ENCODE measurements at places on chromosomes 1 and 21.

DNA sequence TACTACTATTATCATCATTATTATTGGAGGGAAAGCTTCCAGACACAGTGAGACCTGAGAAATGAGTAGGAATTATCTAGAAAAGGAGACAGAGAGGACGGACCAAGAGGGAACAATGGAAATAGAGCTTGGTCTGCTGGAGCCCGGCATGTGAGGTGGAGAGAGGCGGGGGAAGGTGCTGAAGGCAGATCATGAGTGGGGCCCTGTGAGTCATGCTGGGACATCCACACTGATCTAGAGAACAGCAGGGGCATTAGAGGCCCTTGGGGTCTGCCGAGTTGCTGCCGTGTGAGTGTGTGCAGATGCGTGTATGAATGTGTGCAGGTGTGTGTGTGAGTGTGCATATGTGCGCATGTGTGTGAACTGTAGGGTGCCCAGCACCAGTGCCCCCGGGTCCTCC is 65.7 kb downstream of the TMCO4 start:
- DNase-seq = no peak

DNA sequence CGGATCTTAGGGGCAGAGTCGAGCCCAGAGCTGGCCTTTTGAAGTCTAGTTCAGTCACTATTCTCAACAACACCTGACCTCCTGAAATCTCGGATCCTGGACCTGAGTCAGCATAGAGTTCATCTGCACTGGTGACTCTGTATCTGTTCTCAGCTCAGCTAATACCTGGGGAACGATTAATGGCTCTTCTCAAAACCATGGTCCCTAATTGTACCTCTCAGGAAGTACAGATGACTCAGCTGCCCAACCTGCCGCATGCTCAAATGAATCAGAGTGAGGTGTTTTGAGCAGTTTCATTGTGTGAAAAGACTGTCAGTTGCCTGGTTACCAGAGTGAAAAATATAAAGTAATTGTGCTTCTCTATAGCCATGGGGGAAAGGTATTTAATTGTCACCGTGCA is 89.2 kb downstream of the SLC35F3 start:
- DNase-seq = no peak

DNA sequence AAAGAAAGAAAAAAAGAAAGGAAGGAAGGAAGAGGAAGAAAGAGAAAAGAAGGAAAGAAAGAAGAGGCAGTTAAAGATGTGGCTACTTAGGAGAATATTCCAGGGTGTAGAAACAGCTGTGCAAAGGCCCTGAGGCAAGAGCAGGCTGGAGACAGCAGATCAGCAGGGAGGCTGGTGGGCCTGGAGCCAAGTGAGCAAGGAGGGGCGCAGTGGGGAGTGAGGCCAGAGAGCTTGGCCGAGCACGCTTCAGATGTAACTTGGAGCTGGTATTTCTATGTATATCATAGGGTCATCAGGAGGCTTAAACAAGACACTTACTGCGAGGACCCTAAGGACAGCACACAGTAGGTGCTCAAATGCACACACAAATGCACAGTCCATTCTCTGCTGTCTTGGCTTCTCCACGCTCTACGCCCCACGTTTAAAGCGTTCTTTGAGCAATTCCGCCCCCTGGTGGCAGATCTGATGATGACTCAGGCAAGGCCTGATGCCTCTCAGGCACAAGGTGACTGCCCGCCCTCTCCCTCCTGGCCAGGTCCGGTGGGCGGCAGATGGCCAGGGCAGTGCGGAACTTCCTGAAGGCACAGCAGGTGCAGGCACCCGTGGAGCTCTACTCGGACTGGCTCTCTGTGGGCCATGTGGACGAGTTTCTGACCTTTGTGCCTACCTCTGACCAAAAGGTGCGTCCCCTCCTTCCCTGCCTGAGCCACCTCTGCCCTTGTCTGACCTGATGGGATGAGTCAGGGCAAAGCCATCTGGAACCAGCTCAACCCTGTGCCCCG is 11.9 kb upstream of the PADI3 start:
- DNase-seq = peak; percentile 91

GRCh38 chr1:25902462-25902861 is 3.8 kb downstream of the STMN1 start:
- peak; percentile 74 for DNase-seq

DNA sequence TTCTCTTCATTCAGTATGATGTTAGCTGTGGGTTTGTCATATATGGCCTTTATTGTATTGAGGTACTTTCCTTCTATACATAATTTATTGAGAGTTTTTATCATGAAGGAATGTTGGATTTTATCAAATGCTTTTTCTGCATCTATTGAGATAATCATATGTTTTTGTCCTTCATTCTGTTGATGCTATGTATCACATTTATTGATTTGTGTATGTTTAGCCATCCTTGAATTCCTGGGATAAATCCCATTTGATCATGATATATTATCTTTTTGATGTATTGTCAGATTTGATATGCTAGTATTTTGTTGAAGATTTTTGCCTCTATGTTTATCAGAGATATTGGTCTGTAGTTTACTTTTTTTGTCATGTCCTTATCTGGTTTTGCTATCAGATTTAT is 20.9 kb upstream of the GPR161 start:
- DNase-seq = no peak

GRCh38 chr1:203673550-203674411 is 47.1 kb downstream of the ATP2B4 start:
- peak; percentile 47 for DNase-seq

DNA sequence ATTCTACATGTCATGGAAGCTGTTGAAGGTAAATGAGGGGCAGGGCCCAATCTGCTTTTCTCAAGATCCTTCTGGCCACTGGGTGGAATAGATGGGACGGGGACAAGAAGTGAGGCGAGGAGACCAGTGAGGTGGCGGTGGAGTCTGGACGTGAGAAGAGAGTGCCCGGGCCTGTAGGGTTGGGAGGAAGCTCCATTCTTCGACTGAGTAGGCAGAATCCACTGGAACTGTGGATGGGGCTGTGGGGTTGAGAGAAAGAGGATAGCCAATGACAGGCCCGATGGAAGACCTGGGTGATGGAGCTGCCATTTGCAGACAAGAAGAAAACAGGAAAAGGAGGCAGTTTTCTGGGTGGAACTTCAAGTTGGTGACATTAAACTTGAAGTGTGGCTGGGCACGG is 10.3 kb downstream of the SLC1A7 start:
- no peak for DNase-seq

DNA sequence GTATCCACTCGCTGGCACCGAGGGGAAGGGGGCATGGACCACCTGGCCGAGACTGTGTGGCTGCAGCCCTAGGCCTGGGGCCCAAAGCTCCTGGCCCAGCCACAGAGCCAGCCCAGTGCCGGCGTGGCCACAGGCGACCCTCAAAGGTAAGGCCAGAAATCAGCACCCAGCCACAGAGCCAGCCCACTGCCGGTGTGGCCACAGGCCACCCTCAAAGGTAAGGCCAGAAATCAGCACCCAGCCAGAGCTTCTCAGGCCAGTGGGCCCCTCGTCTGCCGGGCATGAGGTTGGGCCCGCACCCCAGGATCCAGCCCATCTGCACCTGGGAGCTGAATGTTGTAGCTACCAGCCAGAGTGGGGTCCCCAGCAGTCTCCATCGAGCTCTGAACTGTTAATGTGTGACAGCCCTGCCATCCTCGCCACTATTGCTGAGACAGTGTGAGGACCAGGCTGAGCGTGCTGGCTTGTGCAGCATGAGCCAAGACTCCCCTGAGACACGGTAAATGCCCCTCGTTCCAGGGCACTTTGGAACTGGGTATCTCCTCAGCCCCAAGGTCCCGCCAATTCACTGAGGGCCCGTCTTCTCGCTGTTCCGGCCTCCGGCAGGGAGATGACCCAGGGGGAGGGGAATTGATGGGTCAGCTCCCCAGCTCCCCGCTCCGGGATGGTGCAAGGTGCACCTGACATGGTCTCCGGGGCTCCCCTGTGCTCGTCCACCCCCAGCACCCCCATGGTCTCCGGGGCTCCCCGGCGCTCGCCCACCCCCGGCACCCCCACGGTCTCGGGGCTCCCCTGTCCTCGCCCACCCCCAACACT is 4.7 kb upstream of the FTCD start:
- DNase-seq = no peak

DNA sequence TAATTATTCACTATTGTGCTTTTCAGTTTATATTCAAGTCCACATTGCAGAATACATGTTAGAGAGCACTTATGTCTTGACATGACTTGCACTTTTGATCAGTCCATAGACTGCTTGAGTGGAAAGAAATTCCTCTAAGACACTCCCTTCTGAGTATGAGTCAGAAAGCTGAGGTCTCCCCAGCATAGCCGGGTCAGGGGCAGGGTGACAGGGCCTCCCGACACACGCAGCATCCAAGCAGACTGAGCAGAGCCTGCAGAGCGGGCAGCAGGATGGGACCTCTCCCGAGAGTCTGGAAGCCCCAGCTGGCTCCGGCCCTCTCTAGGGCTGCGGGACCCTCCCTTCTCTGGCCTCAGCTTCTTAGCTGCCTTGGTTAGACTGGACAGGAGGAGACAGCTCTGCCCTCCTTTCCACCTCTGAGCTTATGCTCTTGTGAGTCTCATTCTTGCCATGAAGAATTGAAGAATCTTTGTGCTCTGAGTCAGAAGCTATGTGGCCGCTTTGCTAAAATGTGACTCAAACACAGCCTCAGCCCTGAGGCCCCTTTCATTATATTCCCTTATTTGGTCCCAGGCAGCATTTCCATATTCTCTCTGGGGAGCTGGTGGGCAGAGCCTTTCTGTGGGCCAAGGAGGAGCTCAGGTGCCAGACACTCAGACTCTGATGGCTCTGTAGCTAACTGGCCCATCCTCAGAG is 11.2 kb upstream of the CAPN2 start:
- no peak for DNase-seq

GRCh38 chr1:56297208-56297607 is 282.2 kb downstream of the PLPP3 start:
- DNase-seq = no peak

- no peak for DNase-seq
These were observed 78.7 kb upstream of the VAV3 start for GRCh38 chr1:108043707-108044106.

GRCh38 chr1:29162476-29163138 is 19.1 kb downstream of the SRSF4 start:
- DNase-seq = no peak

GRCh38 chr1:201468501-201468843 is 516 bp downstream of the PHLDA3 start:
- no peak for DNase-seq

GRCh38 chr1:184626076-184627006 is 128.3 kb downstream of the EDEM3 start:
- DNase-seq = no peak

DNA sequence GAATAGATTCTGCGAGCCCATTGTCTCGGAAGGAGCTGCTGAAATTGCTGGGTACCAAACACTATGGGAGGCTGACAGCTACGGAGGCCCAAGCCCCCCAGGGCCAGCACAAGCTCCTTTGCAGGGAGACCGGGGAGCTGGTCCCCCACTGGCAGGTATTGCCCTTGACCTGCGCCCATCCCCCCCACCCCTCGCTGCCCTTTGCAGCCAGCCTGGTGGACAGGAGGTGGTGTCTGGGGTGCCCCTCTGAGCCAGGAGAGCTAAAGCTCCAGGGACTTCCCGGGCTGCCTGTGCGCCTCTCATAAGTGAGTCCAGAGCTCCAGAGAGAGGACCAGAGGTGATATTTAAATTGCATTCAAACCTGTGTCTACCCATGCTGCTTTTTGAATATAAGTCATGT is 5.4 kb downstream of the SERTAD4 start:
- no peak for DNase-seq

DNA sequence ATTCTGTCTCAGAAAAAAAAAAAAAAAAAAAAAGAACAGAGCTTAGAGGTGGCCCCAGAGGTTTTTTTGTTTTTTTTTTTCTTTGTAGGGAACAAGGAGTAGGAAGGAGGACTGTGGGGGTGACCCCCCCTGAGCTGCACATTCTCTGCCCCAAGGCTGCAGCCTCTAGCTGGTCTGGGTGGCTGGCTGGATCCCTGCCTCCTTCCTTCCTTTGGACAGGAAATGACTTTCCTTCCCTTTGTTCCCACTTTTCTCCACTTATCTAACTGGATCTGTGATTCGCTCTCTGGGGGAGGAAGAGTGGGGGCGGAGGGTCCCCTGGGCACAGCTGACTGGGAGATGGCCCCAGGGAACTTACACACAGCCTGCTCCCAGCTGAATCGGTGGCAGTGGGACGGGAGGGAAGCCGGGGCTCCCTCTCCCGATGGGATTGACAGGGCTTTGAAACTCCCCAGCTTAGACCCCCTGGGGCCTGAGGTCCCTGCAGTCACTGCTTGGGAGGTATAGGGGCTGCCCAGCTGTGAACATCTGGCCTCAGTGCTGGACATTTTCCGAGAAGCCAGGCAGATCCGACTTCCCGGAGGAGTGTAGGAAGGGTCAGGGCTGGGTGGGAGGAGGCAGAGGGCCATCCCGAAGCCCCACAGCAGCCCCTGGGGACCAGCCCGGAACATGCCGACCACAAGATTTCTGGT is 2.1 kb downstream of the FBLIM1 start:
- no peak for DNase-seq

- DNase-seq = peak; percentile 99
These were observed 7.1 kb downstream of the MYBPHL start for GRCh38 chr1:109299558-109300343.

DNA sequence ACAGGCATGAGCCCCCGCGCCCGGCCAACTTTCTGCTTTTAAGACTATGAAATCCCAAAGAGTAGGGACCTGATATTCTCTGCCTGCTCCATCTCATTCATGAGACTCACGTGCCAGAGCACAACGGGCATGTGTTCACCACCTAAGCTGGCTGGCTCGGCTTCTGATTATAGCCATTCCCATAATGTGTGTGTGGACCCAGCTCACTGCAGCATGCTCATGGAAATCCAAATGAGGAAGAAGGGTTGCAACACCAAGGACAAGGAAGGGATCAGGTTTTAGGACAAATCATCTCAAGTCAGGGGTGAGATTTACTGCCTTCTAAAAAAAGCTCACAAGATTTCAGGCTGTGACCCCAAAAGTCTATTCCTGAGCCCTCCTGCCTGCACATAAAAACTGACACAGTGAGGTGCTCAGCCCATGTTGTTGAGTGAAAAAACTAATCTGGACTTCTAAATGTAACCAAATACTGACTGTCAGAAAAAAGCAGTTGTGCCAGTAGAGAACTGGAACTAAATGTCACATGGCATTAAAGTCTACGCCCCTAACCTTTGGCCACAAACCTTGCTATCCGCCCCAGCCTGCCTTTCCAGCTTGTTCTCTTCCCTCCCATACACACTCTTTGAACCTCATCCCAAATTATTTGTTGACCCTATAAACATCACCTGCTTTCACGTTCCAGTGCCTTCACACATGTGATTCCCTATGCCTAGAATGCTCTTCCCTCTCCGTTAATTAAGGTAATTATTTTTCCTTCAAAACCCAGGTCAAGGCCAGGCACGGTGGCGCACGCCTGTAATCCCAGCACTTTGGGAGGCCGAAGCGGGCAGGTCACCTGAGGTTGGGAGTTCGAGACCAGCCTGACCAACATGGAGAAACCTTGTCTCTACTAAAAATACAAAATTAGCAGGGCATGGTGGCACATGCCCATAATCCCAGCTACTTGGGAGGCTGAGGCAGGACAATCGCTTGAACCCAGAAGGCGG is 9.1 kb upstream of the COA7 start:
- peak; percentile 36 for DNase-seq
